H9 (cell line): ENCODE measurements at places on chromosomes 11 and 22. TPM values are rescaled to one million over a fixed set of nuclear protein-coding genes. Genes with fewer than 3 reads are reported as not detected.

The ANO1 gene
- 10.9 TPM in 2 replicates for total RNA-seq

The GAB4 gene
- total RNA-seq: not detected in 2 replicates

The TPBGL gene
- total RNA-seq: 0.61 and 0.64 TPM in 2 replicates

The CSNK2A3 gene
- 1.7 TPM in 2 replicates for total RNA-seq

The PRG3 gene
- total RNA-seq: not detected in 2 replicates

The CHRM1 gene
- not detected in 2 replicates for total RNA-seq

The LDLRAD3 gene
- 11.5 and 12.1 TPM in 2 replicates for total RNA-seq

GRCh38 chr11:119673759-119674336, 55.2 kb downstream of the NECTIN1 start:
- no peak overlapping the region for H3K27ac ChIP-seq
- no peak for DNase-seq
- H3K36me3 ChIP-seq: peaks cover 48% of the 10 kb centered on the region
- no peaks in the 10 kb centered on the region for H3K4me1 ChIP-seq
- no peaks in the 10 kb centered on the region for H3K27me3 ChIP-seq

DNA sequence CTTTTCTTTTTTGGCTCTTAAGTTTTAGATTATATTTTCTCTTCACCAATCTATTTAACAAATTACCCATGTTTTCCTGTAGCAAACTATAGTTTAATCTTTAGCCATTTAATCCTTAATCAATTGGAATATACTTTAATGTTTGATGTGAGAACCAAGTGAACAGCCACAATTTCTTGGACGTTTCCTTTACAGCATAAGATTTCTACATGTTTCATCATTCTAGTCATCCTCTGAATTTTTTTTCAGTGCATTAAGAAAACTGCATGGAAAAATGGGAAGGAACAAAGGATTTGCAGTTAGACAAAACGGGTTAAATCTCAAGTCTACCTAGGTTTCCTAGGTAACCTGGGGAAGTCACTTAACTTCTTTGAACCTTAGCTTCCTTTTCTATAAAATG, 507.1 kb upstream of the CCDC90B start:
- DNase-seq: no peak
- H3K4me3 ChIP-seq: no peak overlapping the region
- H3K27ac ChIP-seq: no peak overlapping the region
- H3K4me1 ChIP-seq: no peaks in the 10 kb centered on the region
- H3K27me3 ChIP-seq: no peaks in the 10 kb centered on the region

DNA sequence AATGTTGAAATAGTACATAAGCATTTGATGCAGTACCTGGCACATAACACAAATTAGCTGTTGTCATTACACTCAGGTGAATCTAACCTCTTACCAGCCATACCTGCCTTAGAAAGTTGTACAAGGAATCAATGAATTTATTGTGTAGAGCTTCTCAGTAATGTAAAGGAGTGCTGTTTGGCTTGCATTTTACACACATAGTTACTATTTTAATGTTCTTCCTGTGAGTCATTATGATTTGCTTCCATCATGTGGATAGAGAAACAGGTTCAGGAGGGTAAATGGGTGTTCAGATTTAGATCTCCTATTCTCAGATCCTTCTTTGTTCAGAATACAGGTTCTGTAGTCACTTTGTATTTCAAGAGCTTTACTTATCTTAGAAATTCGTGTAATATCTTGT, 27.6 kb upstream of the RCE1 start:
- H3K4me1 ChIP-seq: peaks cover 4% of the 10 kb centered on the region; the same call in 1 of the 2 replicates
- DNase-seq: no peak
- no peaks in the 10 kb centered on the region for H3K27me3 ChIP-seq
- H3K4me3 ChIP-seq: no peak overlapping the region
- peaks cover 26% of the 10 kb centered on the region for H3K36me3 ChIP-seq

DNA sequence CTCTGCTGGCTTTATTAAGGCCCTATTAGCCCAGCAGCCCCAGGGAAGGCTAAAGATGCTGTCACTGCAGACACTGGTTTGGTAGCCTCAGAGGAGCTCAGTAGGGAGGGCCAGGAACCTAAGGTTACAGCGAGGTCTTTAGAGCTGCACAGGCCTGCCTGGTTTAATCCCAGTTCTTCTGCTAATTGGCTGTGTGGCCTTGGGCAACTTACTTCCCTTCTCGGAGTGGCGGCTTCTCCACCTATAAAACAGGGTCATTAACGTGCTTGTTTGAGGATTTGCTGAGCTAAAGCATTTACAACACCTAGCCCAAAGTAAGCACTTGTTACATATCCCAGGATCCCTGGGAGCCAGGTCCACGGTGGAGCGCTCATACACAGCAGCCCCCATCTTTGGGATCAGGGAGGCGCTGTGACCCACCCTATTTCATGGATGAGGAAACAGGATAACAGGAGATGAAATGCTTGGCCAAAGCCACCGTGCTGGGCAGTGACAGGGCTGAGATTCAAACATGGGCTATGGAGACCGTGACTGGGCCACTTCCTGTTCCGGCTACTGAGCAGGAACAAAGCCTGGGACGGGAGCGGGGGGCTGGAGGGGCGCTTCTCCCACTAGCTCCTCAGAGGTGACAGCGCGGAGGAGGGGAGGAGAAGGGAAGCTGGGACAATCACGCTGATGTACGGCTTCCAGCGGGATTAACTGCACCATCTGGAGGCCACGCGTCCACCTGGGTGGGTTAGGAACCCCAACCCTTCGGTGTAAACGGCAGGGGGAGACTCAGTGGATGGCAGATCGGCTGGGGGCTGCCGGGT, 61.5 kb downstream of the IGLL1 start:
- H3K27me3 ChIP-seq: no peaks in the 10 kb centered on the region; the same call in 1 of the 2 replicates
- no peaks in the 10 kb centered on the region for H3K4me1 ChIP-seq
- no peaks in the 10 kb centered on the region for H3K36me3 ChIP-seq
- no peak overlapping the region for H3K4me3 ChIP-seq

DNA sequence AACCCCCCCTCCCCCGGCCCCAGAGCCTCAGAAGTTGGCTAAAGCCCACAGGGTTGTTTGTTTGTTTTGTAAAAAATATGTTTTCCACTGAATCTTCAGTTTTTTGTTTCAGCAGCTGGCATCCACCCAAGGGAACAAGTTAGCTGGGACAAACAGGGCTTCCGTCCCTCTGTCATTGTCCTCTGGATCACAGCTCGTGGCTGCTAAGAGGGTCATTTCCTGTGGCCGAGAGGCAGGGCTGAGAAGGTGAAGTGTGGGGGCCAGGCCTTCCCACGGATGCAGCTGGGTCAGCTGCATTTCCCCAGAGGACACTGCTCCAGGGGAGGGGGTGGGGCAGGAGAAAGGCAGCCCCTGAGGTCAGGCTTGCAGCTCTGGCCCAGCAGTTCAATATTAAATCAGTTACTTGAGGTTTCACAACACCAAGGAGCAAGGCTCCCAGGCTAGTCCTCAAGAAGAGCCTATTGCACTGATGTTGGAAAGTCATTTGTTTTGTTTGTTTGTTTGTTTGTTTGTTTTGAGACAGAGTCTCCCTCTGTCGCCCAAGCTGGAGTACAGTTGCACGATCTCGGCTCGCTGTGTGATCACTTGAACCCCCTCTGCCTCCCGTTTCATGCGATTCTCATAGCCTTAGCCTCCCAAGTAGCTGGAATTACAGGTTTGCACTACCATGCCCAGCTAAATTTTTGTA, 34.4 kb upstream of the SMTN start:
- no peak overlapping the region for H3K27ac ChIP-seq
- no peaks in the 10 kb centered on the region for H3K27me3 ChIP-seq
- DNase-seq: peak; percentile 37
- 0 out of 2 replicates have a peak, but pooled peaks cover 4% of the 10 kb centered on the region for H3K36me3 ChIP-seq
- no peak overlapping the region for H3K4me3 ChIP-seq

DNA sequence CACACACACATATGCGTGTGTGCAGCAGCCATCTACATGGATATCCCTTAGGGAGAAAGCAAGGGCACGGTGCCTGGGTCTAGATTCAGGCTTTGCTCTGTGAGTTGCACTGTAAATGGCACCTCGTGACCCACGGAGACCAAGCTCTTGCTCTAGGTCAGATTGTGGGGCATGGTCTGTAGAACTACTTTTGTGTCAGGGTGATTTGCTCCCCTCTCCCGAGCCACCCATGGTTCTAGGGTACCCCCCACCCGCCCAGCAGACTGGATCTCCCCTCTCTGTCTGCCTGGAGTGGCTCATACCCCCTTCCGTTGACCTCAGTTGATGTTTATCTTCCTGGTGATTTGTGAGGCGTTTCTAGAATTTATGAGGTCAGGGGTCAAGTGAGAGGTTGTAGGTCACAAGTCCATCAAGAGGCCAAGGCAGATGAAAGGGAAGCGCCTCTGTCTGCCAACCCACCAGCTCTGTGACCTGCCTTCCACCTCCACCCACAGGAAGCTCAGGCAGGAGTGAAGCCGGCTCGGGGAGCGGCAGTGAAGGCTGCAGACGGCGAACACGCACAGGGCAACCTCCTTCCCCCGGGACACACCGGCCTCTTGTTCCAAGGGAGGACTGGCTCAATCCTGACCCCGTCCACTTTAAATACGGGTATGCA, 76.2 kb upstream of the TTLL12 start:
- no peaks in the 10 kb centered on the region for H3K4me1 ChIP-seq
- no peaks in the 10 kb centered on the region for H3K36me3 ChIP-seq
- H3K27ac ChIP-seq: no peak overlapping the region
- no peak for DNase-seq

- H3K27me3 ChIP-seq: peaks cover 2% of the 10 kb centered on the region; the same call in 1 of the 2 replicates
- H3K36me3 ChIP-seq: peaks cover 18% of the 10 kb centered on the region; the same call in 1 of the 2 replicates
- no peak overlapping the region for H3K27ac ChIP-seq
- DNase-seq: no peak
Observed at GRCh38 chr11:107804971-107805370, 53.6 kb downstream of the SLC35F2 start.

DNA sequence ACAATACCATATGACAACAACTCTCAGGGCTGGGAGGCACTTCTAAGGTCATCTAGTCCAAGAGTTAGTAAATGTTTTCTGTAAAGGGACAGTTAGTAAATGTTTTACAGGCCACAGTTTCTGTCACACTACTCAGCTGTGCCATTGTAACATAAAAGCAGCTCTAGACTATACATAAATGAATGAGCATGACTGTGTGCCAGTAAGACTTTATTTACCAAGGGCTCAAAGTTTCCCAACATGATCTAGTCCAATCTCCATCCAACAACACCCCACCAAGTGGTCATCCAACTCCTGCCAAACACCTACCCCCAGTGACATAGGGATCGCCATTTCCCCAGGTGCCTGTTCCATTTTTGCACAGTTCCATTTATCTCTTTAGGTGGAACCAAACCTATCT, 12.1 kb downstream of the SERGEF start:
- no peak overlapping the region for H3K27ac ChIP-seq
- no peaks in the 10 kb centered on the region for H3K4me1 ChIP-seq
- no peaks in the 10 kb centered on the region for H3K27me3 ChIP-seq
- H3K4me3 ChIP-seq: no peak overlapping the region

DNA sequence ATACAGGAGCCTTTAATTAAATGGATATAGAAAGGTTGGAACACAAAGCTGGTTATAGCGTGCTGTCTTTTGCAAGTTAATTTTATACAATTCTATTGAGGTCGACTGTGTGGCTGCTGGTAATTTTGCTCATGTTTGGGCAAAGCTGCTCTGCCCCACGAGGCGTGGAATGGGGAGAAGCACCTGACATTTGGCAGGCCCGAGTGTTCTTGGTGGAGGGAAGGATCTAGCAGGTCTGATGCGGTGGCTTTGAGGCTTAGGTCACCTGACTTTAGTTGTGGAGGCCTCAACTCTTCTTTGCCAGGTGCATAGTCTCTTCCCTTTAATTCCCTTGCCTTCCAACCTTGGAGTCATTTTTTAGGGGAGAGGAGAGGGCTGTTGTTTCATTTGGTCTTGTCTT, 97.3 kb downstream of the ZBTB16 start:
- no peak for DNase-seq
- no peak overlapping the region for H3K27ac ChIP-seq
- H3K4me3 ChIP-seq: no peak overlapping the region
- no peaks in the 10 kb centered on the region; the same call in 1 of the 2 replicates for H3K27me3 ChIP-seq

DNA sequence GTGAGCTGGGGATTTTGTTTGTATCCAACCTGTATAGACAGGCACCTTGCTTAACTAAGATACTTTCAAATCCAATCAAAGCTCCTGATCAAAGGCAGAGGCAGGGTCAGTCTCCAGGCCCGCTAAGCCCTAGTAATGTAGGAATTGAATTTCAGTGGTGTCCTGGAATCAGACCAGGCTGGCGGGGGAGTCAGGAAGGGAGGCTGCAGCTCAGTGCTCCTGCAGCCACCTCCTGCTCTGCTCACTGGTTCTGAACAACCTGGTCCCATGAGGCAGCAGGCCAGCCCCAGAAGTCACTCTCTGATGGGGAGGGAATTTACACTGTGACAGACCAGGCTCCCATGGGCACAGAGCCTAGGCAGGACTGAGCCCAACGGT, 38.5 kb upstream of the GALNT18 start:
- H3K27me3 ChIP-seq: no peaks in the 10 kb centered on the region
- H3K4me3 ChIP-seq: no peak overlapping the region
- no peaks in the 10 kb centered on the region for H3K36me3 ChIP-seq
- H3K27ac ChIP-seq: no peak overlapping the region
- DNase-seq: no peak

DNA sequence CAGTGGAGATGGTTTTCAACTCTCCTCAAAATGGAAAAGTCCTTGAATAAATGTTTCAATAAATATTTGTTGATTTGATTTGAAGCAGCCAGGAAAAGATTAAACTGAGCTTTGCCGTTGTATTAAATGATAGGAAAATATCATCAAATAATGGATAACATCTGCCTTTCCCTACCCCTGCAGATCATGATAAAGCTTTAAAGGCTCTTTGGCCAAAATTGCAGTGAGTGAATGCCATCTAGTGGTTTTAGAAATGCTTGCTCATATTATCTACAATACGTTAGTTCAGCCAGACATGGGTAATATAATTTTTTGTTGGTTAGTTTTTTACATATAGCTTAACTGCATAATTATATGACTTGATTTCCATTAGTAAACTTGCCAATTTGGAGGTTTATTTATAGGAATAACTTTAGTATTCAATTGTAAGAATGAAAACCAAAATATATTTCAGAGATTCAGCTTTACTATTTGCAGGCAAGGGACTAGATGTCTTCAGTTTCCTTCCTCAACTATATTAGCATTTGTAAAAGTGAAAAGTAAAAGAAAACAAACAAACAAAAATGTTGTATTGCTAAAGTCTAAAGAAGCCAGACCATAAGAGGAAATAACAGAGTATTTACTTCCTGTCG, 159.2 kb downstream of the MSANTD4 start:
- H3K4me3 ChIP-seq: no peak overlapping the region
- H3K36me3 ChIP-seq: no peaks in the 10 kb centered on the region
- peaks cover 3% of the 10 kb centered on the region; the same call in 1 of the 2 replicates for H3K4me1 ChIP-seq
- H3K27me3 ChIP-seq: no peaks in the 10 kb centered on the region
- no peak for DNase-seq
- no peak overlapping the region for H3K27ac ChIP-seq

GRCh38 chr11:110433393-110434333, 3.9 kb downstream of the FDX1 start:
- H3K36me3 ChIP-seq: peaks cover 13% of the 10 kb centered on the region
- no peak overlapping the region for H3K27ac ChIP-seq
- H3K4me1 ChIP-seq: peaks cover 2% of the 10 kb centered on the region; the same call in 1 of the 2 replicates
- no peak overlapping the region for H3K4me3 ChIP-seq
